ENCODE measurements at places on chromosomes 7 and 10. TPM values are rescaled to one million over a fixed set of nuclear protein-coding genes. Genes with fewer than 3 reads are reported as not detected.
A peak's percentile ranks its signal among the peaks of the same experiment; 100 is the strongest.

DNA sequence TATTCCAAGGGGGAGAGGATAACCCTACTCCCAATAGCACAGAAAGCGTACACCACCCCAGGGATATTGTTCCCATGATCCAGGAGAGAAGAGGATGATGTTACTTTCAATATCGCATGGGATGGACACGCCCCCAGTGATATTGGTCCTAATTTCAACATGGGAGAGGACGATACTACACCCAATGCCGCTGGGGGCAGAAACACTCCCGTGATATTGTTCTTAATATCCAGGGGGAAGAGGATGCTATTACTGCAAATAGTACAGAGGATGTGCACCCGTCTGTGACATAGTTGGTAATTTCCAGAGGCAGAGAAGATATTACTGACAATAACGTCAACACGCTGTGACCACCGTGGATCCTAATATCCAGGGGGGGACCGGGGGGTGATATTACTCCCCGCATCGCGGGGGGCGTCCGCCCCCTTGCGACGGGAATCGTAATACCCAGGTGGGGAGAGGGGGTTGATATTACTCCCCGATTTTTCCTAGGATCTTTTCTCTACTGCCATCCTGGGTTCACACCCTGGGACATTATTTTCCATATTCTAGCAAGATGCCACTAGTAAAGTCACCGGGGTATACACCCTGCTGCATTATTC, 16.6 kb downstream of the MEIG1 start:
- H3K4me3 ChIP-seq: no peak overlapping the region
- H3K36me3 ChIP-seq: no peaks in the 10 kb centered on the region
- H3K27me3 ChIP-seq: no peaks in the 10 kb centered on the region
- H3K4me1 ChIP-seq: no peaks in the 10 kb centered on the region

GJD4 gene
- not detected for total RNA-seq

DNA sequence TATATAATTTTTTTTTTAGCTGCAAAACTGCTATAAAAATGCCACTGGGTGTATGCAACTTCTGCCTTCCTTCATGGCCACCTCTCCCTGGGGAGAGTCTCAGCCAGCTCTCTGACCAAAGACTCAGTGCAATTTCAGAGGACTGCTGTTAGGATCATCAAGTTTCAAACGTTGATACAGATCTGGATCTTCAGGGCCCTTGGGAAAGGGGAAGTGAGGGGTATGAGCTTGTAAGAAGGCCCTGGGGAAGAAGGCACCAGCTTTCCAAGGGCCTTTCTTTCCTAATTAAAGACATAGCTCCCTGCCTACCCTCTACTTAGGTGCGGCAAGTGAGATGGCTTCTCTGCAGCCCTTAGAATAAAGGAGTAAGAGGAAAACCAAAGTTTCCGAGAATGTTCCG, 130.4 kb downstream of the CUL2 start:
- peaks cover 3% of the 10 kb centered on the region for H3K4me1 ChIP-seq
- H3K27me3 ChIP-seq: no peaks in the 10 kb centered on the region
- no peak overlapping the region for H3K27ac ChIP-seq
- no peak overlapping the region for H3K4me3 ChIP-seq
- no peak for DNase-seq

SORBS1 gene
- 45.8 TPM for total RNA-seq

AQP1 gene
- total RNA-seq: 1,228 TPM

DNA sequence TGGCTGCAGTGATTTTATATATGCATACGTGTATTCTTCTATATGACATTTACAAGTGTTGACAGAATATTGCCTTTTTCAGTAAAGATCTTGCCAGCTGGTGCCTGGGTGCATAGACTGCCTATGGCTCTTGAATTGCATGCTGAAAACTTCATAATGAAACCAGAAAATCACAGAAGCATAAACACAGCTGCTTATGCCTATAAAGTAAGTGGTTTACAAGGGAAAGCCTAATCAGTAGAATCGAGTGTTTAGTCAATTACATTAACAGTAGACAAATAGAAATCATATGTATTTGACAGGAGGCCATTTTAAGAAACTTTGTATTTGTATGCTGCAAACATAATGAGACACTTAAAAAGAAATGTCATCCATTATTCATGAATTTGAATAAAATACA, 82.5 kb downstream of the TMEM168 start:
- DNase-seq: no peak
- H3K27ac ChIP-seq: no peak overlapping the region
- no peaks in the 10 kb centered on the region for H3K27me3 ChIP-seq
- H3K4me3 ChIP-seq: no peak overlapping the region
- H3K36me3 ChIP-seq: no peaks in the 10 kb centered on the region
- H3K4me1 ChIP-seq: no peaks in the 10 kb centered on the region

OPALIN gene
- not detected for total RNA-seq

GRCh38 chr7:44846816-44847508, 925 bp downstream of the H2AZ2 start:
- peaks cover 24% of the 10 kb centered on the region for H3K4me1 ChIP-seq
- H3K36me3 ChIP-seq: no peaks in the 10 kb centered on the region
- no peak for DNase-seq
- H3K27ac ChIP-seq: peak overlapping the region; percentile 98
- no peaks in the 10 kb centered on the region for H3K27me3 ChIP-seq

LEP gene
- total RNA-seq: not detected

- no peak overlapping the region for H3K27ac ChIP-seq
- no peaks in the 10 kb centered on the region for H3K27me3 ChIP-seq
- H3K4me1 ChIP-seq: no peaks in the 10 kb centered on the region
- H3K36me3 ChIP-seq: no peaks in the 10 kb centered on the region
- DNase-seq: no peak
Measured at GRCh38 chr7:1698201-1698600, 28.1 kb downstream of the ELFN1 start.

CACNA2D1 gene
- 9.0 TPM for total RNA-seq

NODAL gene
- total RNA-seq: not detected

PIP4K2A gene
- 20.5 TPM for total RNA-seq

- DNase-seq: no peak
- H3K27ac ChIP-seq: no peak overlapping the region
- no peaks in the 10 kb centered on the region for H3K4me1 ChIP-seq
- H3K27me3 ChIP-seq: no peaks in the 10 kb centered on the region
- H3K36me3 ChIP-seq: no peaks in the 10 kb centered on the region
- no peak overlapping the region for H3K4me3 ChIP-seq
Measured at GRCh38 chr10:97117372-97117771, 68.4 kb downstream of the SLIT1 start.

GLI3 gene
- 14.6 TPM for total RNA-seq

- H3K4me1 ChIP-seq: no peaks in the 10 kb centered on the region
- H3K27ac ChIP-seq: no peak overlapping the region
- no peak overlapping the region for H3K4me3 ChIP-seq
- no peaks in the 10 kb centered on the region for H3K27me3 ChIP-seq
Measured at GRCh38 chr10:78927257-78927995, 141.3 kb upstream of the ZMIZ1 start.

DNA sequence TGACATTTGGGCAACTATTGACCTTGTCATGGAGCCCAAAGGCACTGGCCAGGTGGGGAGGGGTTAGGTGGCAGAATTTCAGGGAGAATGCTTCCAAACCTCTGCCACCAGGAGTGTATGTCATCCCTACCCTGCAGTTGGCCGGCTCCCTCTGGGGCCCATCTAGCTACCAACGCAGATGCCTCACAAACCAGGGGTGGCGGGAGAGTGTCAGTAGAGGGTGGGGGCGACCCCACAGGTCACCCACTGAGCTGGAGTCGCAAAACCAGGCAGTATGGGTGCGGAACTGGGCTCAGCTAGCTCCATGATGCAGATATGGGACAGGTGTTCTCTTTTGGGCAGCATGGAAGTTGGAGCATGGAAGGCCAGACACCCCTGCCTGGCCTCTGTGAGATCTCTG, 51.4 kb downstream of the FAM241B start:
- H3K4me3 ChIP-seq: no peak overlapping the region
- no peaks in the 10 kb centered on the region for H3K27me3 ChIP-seq
- peaks cover 14% of the 10 kb centered on the region for H3K4me1 ChIP-seq
- DNase-seq: peak; percentile 22
- no peaks in the 10 kb centered on the region for H3K36me3 ChIP-seq

HELLS gene
- total RNA-seq: 5.4 TPM

NEUROD6 gene
- not detected for total RNA-seq

DNA sequence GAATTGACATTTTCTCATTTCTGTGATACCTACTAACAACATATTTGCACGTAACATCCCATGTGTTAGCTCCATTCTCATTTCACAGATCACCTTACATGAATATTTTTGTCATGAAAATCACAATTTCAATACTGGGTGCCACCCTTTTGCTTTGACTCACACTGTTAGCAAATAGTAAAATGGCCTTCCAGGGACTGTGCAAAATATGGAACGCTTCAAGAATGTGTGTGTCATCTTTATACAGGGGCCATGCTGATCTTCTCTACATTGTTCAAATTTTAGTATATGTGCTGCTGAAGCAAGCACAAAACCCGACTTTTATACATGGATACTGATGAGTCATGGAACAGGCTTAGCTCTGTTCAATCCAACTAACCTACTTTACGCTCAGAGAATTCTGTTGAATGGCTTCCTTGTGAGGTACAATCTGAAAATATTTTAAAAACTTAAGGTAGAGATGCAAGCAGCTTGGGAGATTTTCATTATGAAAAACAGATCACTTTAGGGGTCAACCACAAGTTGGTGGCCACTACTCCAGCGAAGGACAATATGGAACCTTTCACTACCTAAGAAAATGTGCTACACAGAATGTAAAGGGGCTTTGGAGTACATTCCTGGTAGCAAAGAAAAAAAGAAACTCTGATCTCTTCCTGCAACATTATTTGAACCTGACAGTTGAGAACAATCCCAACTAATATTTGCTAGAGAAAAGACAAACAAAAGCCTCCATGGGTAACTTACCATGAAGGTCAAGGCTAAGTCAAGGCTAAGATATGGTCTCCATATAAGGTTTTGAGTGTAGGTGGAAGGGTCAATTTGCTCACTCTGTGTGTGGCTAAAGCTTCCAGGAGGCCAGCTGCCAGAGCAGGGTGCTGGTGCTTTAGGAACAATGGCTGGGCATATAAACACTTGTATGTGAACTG, 11.9 kb downstream of the ANKRD26 start:
- no peak overlapping the region for H3K4me3 ChIP-seq
- no peaks in the 10 kb centered on the region for H3K27me3 ChIP-seq
- H3K27ac ChIP-seq: no peak overlapping the region
- peaks cover 20% of the 10 kb centered on the region for H3K36me3 ChIP-seq
- H3K4me1 ChIP-seq: no peaks in the 10 kb centered on the region

- H3K36me3 ChIP-seq: peaks cover 19% of the 10 kb centered on the region
- no peaks in the 10 kb centered on the region for H3K27me3 ChIP-seq
- H3K4me1 ChIP-seq: no peaks in the 10 kb centered on the region
- no peak for DNase-seq
- H3K4me3 ChIP-seq: no peak overlapping the region
- H3K27ac ChIP-seq: no peak overlapping the region
Measured at GRCh38 chr7:1562597-1563051, 6.6 kb upstream of the TMEM184A start.

GRCh38 chr10:26642896-26643653, 54.4 kb upstream of the PDSS1 start:
- no peaks in the 10 kb centered on the region for H3K36me3 ChIP-seq
- H3K27me3 ChIP-seq: no peaks in the 10 kb centered on the region
- no peak overlapping the region for H3K27ac ChIP-seq
- H3K4me1 ChIP-seq: no peaks in the 10 kb centered on the region
- no peak overlapping the region for H3K4me3 ChIP-seq

DNA sequence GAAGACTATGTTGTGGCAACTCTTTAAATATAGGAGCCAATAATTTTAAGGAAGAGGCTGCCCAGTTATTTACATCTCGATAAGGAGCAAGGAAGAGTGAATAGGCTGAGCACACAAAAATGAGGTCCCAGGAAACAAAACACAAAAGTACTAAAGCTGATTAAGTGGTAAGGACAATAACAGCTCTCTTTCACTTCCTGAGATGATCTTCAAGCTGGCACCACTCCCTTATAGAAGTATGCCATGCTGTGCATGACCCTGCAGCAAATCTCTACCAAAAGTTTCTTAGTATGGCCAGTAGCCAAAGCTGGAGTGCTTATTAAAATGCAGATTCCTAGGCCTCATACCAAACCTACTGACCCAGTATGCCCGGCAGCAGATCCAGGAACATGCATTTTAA, 39.7 kb downstream of the CADPS2 start:
- no peaks in the 10 kb centered on the region for H3K27me3 ChIP-seq
- peaks cover 21% of the 10 kb centered on the region for H3K4me1 ChIP-seq
- DNase-seq: no peak
- H3K36me3 ChIP-seq: no peaks in the 10 kb centered on the region
- H3K27ac ChIP-seq: peak overlapping the region; percentile 73
- H3K4me3 ChIP-seq: no peak overlapping the region

GRCh38 chr10:35632027-35632426, 10.1 kb downstream of the FZD8 start:
- no peak overlapping the region for H3K4me3 ChIP-seq
- no peaks in the 10 kb centered on the region for H3K36me3 ChIP-seq
- H3K27me3 ChIP-seq: no peaks in the 10 kb centered on the region

DNA sequence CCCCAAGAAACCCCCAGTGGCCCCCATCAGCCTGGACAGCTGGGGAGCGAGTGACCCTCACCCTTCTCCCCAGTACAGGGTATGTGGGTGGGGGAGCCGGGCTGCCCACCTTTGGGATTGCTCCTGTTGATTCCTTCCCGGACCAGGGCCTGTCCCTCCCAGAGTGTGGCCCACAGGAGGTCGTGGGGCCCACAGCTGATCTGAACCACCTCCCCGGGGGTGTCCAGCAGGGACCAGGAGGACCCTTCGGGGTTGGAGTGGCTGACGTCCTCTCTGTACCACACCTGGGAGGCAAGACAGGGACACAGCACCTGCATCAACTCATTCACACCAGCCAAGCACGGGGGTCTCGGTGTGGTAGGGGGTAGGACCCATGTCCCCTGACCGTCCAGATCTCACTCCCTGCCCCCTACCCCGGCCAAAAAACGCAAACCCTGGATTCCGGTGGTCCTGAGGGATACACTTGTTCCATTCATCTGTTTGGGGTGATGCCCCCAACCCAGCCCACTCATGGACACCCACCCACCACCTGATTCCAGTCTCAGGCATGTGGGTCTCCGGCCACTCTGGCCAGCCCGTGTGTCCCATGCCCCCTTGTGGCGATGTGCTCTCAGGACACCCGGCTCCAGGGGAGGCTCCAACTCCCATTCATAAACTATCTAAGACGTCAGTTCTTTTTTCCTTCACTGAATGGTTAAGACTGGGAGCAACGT, 10.9 kb downstream of the TECPR1 start:
- DNase-seq: no peak
- H3K4me1 ChIP-seq: peaks cover 14% of the 10 kb centered on the region
- H3K4me3 ChIP-seq: no peak overlapping the region
- H3K36me3 ChIP-seq: peaks cover 11% of the 10 kb centered on the region
- H3K27me3 ChIP-seq: no peaks in the 10 kb centered on the region

PTPRN2 gene
- total RNA-seq: 7.9 TPM

GRCh38 chr7:1632506-1632905, 37.6 kb upstream of the ELFN1 start:
- H3K36me3 ChIP-seq: no peaks in the 10 kb centered on the region
- H3K27ac ChIP-seq: no peak overlapping the region
- H3K4me1 ChIP-seq: no peaks in the 10 kb centered on the region
- H3K4me3 ChIP-seq: no peak overlapping the region

- H3K4me3 ChIP-seq: no peak overlapping the region
- no peaks in the 10 kb centered on the region for H3K36me3 ChIP-seq
- H3K27me3 ChIP-seq: no peaks in the 10 kb centered on the region
Measured at GRCh38 chr7:67916571-67917436, 920.2 kb downstream of the TYW1 start.
